ENCODE measurements at places on chromosomes 6 and 20.

GRCh38 chr6:35319346-35320030 lies 21.9 kb downstream of the DEF6 start:
- no peak for DNase-seq

GRCh38 chr20:45044084-45044573 lies 56.8 kb downstream of the KCNS1 start:
- no peak for DNase-seq

- DNase-seq: no peak
These were observed 92.5 kb upstream of the GGTLC1 start for GRCh38 chr20:24081077-24081476.

GRCh38 chr20:2879146-2879545 lies 5.9 kb downstream of the PTPRA start:
- DNase-seq: no peak

DNA sequence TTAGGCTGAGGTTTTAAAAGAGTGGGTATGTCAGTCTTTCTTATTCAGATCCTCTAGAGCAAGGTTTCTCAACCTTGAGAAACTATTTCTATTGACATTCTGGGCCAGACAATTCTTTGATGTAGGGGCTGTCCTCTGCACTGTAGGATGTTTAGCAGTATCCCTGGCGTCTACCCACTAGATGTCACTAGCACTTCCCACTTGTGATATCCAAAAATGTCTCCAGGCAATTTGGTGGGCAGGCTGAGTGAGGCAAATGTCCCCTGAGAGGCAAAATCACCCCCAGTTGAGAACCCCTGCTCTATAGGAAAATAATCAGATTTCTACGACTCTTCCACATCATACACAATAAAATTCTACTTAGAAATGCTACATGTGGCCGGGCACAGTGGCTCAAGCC lies 7.7 kb upstream of the ZKSCAN8 start:
- DNase-seq: no peak

GRCh38 chr6:7261032-7261841 lies 51.8 kb downstream of the SSR1 start:
- peak; percentile 73 for DNase-seq

- no peak for DNase-seq
These were observed 18.4 kb downstream of the THBS2 start for GRCh38 chr6:169235286-169235685.

All from activated naive CD8-positive, alpha-beta T cell treated with anti-CD3 and anti-CD28 coated beads for 36 hours (primary cell).